Cardiac muscle cell (in vitro differentiated cells and primary cell): ENCODE measurements at places on chromosomes 4 and X.

- peak; percentile 5 for DNase-seq
These were observed 136.8 kb downstream of the ADAM29 start for GRCh38 chr4:175054980-175055379.

GRCh38 chr4:100428051-100428450 lies 89.8 kb downstream of the EMCN start:
- no peak for DNase-seq

DNA sequence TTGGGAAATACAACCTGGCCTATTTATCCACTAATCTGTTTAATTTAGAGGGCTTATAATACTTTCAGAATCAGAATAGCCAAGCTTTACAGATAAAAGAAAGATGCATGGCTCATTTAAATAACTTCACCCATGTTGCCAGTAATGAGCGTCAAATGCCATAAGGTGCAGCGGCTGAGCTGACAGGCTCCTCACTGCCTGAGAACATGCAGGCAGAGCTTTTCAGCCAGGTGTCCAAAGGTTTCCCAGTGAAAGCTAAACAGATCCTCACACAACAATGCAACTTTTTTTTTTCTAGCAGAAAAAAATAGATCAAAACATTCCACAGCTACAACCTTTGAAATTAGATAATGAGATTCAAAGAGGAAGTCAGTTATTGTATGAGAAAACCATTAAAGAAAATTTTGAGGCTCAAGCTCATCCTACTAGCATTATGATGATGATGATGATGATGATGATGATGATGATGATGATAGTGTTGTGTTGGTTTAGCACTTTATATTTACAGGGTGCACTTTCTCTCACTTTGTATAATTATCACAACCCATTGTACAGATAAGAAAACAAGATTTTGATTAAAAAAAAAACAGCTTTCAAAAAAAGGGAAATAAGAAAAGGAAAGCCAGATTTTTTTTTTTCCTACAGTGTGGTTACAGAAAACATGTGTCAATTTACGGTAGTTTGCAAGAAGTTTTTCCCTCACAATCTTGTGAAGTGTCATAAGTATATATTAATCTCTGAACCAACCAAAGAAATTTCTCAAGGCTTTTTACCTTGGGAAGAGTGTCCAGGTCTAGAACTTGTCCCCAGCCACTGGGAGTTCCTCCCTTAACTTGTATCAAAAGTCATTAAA lies 12.2 kb upstream of the TNIP3 start:
- no peak for DNase-seq

GRCh38 chrX:122046815-122047214 lies 999.4 kb downstream of the GLUD2 start:
- DNase-seq = no peak

GRCh38 chrX:48831909-48832291 lies 3.5 kb downstream of the PCSK1N start:
- no peak for DNase-seq

DNA sequence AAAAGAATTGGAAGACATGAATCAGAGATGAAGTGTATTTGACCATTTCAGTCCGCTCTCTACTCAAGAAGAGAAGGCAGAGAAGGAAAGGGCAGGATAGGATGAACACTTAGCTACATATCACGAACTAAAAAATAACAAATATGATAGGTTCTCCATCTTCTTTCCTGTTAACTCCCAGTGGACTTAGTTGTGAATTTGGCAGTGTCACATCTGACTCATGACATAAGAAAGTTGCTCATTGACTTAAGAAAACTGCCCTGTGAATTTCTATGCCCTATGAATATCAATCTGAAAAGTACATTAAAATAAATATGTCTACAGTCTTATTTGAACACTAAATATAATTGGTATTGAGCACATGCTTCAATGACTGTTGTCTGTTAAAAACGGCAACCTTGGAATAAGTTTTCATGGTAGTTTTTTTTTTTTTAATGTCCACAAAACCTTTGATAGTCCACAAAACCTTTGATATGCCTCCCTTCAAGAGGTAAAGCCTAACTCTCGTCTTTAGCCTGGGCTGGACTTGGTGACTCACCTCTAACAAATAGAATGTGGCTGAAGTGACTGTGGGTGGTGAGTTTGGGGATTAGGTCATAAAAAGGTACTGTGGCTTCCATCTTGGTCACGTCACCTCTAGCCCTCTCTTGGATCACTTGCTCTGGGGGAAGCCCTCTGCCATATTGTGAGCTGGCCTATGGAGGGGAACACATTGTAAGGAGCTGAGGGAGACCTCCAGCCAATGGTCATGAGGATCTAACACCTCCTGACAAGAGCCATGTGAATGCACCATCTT lies 184.7 kb upstream of the S100G start:
- DNase-seq = no peak

- DNase-seq = no peak
These were observed 21.8 kb upstream of the CTSO start for GRCh38 chr4:155975511-155975910.
